ENCODE measurements at places on chromosomes 2 and 18.

- DNase-seq: no peak
Measured at GRCh38 chr2:42249284-42249683, 80.1 kb downstream of the EML4 start.

GRCh38 chr2:229348128-229348527, 77.0 kb upstream of the PID1 start:
- no peak for DNase-seq

DNA sequence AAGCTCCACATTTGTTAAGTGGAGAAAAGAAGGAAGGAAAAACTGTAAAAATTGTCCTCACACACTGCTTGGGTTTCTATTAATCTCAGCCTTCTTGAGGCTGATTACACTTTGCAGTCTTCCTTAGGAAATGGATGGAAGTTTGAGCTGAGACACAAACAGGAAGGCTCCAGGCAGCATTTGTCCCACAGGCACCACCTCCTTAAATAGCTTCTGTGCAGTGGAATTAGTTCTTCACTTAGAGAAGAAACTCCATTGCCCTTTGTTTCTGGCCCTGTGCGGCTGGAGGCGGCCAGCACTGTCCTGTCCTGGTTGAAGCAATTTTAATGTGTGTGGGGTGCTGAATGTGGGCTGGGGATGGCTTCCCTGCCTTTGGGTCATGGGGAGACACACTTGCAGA, 44.3 kb downstream of the ARHGAP28 start:
- no peak for DNase-seq

GRCh38 chr18:3649633-3650426, 199.9 kb downstream of the TGIF1 start:
- no peak for DNase-seq

GRCh38 chr2:142755191-142755590, 122.3 kb upstream of the KYNU start:
- DNase-seq: no peak

DNA sequence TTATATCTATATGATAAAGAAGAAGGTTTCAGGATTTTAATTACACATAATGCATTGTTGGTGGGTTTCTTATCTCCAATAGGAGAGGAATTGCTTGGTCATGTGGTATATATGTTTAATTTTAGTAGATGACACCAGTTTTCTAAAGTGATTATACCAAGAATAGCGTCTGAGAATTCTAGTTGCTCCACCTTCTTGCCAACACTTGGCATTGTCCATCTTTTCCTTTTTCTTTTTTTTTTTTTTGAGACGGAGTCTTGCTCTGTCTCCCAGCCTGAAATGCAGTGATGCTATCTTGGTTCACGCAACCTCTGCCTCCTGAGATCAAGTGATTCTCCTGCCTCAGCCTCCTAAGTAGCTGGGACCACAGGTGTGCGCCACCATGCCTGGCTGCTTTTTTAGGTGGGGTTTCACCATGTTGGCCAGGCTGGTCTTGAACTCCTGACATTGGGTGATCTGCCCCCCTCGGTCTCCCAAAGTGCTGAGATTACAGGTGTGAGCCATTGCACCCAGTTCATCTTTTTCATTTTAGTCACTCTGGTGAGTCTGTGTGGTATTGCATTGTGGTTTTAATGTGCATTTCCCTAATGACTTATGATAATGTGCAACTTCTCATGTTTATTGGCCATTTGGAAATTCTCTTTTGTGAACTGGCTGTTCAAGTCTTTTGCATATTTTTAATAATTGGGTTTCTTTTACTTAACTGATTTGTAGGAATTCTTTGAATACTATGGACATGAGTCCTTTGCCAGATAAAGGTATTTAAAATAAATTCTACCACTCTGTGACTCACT, 37.3 kb upstream of the ZNF512 start:
- DNase-seq: no peak

- DNase-seq: no peak
Measured at GRCh38 chr2:45834372-45834771, 182.9 kb downstream of the PRKCE start.

DNA sequence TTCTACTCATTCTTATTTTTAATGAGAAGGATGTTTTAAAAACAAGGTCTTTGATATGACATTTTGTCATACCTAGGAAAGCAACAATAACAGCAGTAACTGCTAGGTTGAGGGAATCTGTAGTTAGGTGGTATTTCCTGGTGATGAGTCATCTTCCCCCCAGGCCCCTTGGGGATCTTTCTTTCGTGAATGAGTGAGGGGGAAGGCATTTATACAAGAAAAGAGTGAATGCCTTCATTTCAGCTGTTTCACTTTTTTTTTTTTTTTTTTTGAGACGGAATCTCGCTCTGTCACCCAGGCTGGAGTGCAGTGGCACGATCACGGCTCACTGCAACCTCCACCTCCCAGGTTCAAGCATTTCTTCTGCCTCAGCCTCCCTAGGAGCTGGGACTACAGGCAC, 108.6 kb downstream of the MAP4K4 start:
- no peak for DNase-seq

GRCh38 chr2:13919981-13920382, 712.5 kb upstream of the LRATD1 start:
- no peak for DNase-seq
